Brain microvascular endothelial cell (primary cell): ENCODE measurements at places on chromosomes 12 and 14.
A peak's percentile ranks its signal among the peaks of the same experiment; 100 is the strongest.

DNA sequence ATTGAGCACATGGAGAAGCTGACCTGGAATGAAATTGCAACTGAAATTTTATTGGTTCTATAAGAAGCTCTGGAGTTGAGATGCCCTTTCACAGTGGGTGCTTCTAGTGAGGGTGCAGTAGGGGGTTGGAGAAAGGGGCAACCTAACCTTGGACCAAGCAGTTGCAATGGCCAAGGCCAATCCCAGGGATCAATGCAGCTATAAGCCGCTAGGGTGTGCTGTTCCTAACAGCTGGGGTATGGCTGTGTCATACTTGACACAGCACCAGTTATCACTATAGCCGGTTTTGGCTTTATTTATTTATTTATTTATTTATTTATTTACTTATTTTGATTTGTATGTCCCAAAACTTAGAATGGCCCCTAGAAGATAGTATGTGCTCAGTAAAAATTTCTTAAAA, 505.9 kb downstream of the FLRT2 start:
- DNase-seq = no peak

DNA sequence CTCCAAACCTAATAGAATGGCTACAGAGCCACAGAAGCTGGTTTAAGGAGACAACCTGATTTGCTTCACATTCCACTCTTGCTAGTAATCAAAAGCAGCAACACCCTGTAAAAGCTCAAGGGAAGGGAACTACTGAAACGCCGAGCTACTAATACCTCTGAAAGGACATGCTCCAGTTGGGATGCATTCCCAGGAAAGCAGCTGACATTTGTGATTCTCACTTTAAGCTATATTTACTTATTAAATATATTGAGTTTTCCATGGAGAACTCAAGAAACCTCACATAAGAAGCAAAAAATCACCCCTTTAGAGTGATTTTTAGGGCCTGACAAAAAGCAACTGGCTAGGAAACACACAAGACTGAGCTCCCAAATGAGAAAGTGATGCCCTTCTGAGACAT, 1073.0 kb upstream of the FLRT2 start:
- no peak for DNase-seq

- no peak for DNase-seq
Observed at GRCh38 chr12:40104461-40105264, 1.2 kb downstream of the SLC2A13 start.

DNA sequence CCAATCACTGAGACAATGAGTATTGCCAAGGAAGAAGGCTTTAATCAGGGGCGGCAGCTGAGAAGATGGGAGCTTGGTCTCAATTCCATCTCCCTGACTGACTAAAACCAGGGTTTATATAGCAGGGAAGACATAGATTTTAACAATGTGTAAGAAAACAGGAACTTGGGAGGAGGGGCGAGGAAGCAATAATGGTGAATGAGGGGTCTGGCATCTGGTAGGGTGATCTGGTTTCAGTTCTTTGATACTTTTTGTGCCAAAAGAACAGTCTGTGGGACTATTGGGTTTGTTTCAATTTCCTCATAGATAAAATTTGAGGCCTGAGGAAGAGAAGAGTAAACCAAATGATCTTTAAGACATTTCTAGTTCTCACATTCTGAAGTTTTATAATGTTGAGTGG, 49.2 kb downstream of the FUT8 start:
- DNase-seq = no peak

GRCh38 chr14:61678975-61679374, 16.3 kb upstream of the HIF1A start:
- DNase-seq = no peak

- DNase-seq = no peak
Observed at GRCh38 chr14:99724196-99724891, 40.2 kb downstream of the CYP46A1 start.

GRCh38 chr12:102454808-102455760, 25.3 kb downstream of the IGF1 start:
- DNase-seq = no peak

GRCh38 chr14:50603565-50603964, 43.6 kb downstream of the ATL1 start:
- DNase-seq = peak; percentile 20

DNA sequence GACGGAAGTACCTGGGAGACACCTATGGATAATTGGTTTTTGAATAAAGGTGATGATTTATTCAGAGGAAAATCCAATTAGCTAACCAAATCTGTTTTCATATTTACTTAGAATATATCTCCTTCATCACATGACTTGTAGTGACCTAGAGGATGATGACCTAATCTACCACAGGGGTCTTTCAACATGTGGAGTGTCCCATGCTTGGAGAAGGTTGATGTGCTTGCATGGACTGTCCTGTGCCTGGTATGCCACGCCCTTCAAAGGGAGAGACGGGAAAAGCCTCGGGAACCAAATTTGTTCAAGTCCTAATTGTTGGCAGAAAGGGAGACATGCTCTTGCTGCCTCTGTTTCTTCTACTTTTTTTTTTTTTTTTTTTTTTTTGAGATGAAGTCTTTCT, 11.8 kb upstream of the PAPLN start:
- no peak for DNase-seq

DNA sequence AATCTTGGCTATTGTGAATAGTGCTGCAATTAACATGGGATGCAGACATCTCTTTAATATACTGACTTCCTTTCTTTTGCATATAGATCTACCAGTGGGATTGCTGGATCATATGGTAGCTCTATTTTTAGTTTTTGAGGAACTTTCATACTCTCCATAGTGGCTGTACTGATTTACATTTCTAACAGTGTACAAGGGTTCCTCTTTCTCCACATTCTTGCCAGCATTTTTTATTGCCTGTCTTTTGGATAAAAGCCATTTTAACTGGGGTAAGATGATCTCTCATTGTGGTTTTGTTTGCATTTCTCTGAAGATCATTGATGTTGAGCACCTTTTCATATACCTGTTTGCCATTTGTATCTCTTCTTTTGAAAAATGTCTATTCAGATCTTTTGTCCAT, 8.4 kb downstream of the AMDHD1 start:
- DNase-seq = no peak

- DNase-seq = no peak
Observed at GRCh38 chr14:36989806-36990205, 182.6 kb downstream of the SLC25A21 start.

DNA sequence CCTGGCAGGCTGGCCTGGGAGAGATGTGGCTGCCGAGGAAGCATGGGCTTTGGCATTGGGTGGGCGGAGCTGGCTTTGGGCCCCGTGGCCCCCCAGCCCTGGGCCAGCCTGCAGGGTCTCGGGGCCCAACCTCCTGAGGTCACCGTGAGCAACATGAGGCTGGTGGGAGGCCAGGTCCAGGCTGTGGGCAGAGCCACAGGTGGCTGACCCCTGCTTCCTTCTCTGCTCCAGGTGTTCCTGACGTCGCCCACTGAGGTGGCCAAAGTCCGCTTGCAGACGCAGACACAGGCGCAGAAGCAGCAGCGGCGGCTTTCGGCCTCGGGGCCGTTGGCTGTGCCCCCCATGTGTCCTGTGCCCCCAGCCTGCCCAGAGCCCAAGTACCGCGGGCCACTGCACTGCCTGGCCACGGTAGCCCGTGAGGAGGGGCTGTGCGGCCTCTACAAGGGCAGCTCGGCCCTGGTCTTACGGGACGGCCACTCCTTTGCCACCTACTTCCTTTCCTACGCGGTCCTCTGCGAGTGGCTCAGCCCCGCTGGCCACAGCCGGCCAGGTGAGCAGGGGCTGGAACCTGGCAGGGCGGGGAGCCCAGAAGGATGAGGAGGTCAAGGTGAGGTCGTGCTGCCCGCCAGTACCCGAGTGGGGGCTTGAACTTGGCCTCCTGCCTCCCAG, 5.5 kb downstream of the SLC25A47 start:
- no peak for DNase-seq
